ENCODE measurements at places on chromosomes 7 and 10.

- DNase-seq: no peak
Measured at GRCh38 chr7:92557808-92558362, 29.3 kb downstream of the RBM48 start.

DNA sequence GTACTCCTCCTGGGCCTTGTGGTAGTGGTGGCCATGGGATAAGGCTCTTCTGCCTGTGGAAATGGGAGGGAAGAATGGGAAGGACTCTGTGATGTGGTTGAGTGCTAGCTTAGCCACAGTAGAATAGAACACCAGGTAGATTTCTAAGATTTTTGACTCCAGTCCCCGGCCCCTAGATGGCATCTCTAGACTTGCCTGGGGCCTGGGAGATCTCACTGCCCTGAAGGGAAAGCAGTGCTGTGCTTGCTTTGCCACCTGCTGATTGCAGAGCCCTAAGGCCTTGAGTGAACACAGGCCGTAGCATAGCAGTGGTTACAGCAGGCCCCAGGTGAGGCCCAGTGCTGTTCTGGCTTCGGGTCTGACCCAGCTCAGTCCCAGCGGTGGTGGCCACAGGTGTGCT is 252.0 kb downstream of the TCF7L2 start:
- no peak for DNase-seq

GRCh38 chr10:132357286-132358058 is 25.5 kb downstream of the LRRC27 start:
- DNase-seq: no peak

DNA sequence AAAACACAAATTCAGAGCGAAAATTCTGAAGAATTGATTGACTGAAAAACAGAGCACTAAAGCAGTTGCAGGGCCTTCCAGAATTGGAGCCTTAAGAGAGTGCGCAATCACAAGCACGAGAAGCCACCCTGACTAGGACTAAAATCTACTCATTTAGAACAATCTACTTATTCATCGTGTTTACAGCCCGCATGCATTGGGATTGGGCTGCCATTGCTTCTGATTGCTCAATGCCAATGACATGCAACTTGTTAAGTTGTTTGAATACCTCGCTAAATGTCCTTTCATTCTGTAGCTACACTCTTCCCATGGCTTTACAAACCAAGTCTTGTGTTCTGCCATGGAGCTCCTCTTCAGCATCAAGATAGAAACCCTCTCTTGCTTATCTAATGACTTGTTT is 425.9 kb upstream of the POM121L12 start:
- DNase-seq: no peak

DNA sequence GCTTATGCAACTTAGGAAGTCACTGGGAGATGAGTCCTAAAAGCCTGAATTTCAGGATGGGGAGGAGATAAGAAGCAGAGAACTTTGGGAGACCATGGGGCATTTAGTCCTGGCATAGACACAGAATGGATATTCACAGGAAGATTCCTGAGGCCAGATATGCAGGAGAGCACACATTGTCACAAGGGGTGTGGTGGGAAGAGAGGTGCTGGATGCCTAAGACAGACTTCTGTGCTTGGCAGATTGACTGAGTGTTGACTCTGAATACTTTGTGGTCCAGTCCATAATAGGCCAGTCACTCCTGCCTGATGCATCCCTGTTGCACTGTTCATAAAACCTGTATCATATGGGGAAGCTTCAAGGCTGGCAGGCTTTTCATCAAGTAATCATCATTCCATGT is 18.5 kb downstream of the SRI start:
- DNase-seq: no peak

- DNase-seq: no peak
Measured at GRCh38 chr7:156378806-156379205, 261.8 kb upstream of the RNF32 start.

GRCh38 chr7:44759246-44759645 is 10.6 kb downstream of the ZMIZ2 start:
- no peak for DNase-seq

DNA sequence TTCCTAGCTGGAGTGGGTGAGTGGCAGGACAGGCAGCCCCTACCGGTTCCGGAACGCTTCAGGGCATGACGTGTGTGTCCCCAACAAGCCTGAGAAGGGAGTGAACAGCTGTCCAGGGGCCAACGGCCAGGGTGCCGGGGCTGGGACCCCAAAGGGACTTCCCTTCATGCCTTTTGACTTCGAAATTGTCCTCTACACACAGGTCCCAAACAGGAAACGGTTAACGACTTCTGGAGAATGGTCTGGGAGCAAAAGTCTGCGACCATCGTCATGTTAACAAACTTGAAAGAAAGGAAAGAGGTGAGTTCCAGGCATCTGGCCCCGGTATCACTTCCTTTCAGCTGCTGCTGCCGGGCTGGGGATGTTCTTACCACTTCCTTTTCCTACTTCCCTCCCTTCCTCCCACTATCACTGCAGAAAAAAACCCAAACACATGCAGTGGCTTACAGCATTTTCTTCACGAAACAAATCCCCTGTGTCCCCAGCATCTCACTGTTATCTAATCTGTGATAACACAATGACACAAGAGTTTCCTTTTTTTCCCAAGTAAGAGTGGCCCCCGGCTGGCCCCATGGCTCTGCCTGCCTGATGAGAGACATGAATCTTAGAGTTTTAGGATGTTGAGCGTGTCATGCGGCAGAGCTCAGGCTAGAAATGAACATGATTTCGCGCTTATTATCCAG is 63.2 kb downstream of the MKI67 start:
- DNase-seq: no peak

- DNase-seq: no peak
Measured at GRCh38 chr10:51137756-51138529, 63.7 kb downstream of the PRKG1 start.

GRCh38 chr7:84949501-84949900 is 237.4 kb downstream of the SEMA3D start:
- DNase-seq: no peak

- DNase-seq: peak; percentile 90
Measured at GRCh38 chr7:114889646-114890285, 32.1 kb upstream of the MDFIC start.

DNA sequence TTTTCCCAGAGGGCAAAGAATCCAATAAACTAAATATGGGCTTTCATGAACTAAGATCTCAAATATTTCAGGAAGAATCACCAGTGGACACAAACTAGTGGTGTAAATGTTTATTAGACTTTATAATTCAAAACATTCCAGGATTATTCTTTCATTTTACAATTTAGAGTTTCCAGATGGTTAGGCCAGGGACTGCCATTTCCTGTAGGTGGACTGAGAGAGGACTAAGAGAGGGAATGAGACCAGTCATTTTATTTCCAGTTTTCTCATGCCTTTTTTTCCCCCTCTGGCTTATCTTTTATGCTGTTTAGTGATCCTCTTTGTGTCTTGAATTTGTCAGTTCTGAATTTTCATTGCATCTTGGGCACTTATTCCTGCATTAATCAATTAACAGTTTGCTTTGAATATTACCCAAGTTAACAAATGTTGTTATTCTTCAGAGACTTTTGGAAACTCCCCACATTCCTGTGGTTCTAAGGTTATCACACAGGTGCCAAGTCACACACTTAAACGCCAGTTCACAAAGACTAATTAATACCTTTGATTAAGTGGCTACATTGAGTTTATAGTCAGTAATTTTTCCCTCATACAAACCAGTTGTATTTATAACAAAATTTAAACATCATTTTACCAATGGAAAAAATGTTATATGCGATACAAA is 12.3 kb downstream of the CISD1 start:
- DNase-seq: no peak

GRCh38 chr7:71343039-71343438 is 211.1 kb downstream of the GALNT17 start:
- no peak for DNase-seq

GRCh38 chr7:111162692-111163091 is 71.8 kb downstream of the LRRN3 start:
- DNase-seq: no peak

- DNase-seq: no peak
Measured at GRCh38 chr7:117323851-117324711, 1.2 kb upstream of the WNT2 start.

- no peak for DNase-seq
Measured at GRCh38 chr10:49167425-49168170, 20.6 kb downstream of the TMEM273 start.

GRCh38 chr7:127865466-127865865 is 165.8 kb downstream of the LRRC4 start:
- no peak for DNase-seq

DNA sequence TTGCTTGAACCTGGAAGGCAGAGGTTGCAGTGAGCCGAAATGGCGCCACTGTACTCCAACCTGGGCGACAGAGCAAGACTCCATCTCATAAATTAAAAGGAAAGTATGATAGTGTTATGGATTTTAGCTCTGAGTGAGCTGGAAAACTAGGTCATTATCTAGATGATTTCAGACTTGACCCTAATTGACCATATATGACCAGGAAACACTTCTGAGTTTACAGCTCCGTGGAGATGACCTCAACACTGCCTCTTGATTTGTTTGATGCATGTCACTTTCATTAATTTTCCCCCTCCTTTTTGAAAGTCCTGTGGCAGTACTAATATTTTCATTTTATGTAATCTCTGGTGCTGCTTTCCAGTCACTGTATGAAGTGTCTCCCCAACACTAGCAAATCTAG is 7.8 kb upstream of the SEC61A2 start:
- DNase-seq: no peak

DNA sequence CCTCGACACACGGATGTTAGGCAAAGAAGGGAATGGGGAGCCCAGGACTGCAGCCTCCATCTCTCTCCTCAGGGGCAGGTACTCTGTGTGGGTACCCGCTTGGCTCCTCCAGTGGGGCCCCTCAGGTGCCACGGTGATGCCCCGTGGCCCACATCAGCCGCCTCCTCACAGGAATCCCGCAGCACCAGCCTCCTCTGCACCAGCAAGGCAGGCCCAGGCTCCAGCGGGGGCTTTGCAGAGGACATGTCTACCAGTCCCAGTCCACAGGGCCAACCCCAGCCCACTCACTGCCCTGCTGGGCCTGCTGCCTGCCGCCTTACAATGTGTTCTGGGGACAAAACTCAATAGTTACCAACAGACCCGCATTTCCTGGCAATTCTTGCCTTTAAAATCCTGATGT is 61.6 kb upstream of the ADGRA1 start:
- no peak for DNase-seq

DNA sequence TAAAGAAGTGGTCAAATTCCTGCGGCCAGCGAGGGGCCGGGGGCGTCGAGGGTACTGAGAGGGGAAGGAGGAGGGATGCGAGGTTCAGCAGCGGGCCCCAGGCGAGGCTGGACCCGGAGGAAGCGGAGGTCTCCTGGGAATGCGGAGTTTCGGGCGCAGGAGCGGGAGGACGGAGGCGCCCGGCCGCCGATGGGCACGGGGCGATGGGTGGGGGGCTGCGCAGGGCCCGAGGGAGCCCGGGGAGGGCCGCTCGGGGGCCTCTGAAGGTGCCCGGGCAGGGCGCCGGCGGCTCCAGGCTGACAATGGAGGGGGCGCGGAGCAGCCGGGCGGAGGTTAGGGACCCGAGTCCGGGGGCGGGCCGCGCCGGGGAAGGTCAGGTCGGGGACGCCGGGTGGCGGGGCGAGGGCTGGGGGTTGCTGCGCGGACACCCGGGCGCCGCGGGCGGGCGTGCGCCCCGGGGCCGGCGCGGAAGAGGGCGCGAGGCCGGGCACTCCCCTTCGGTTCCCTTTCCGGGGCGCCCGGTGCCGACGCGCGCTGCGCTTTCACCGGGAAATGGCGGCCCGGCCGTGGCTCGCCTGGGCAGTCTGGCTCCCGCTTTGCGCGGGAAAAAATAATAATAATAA is 683 bp downstream of the MACROH2A2 start:
- DNase-seq: no peak

GRCh38 chr7:51366930-51367613 is 50.5 kb upstream of the COBL start:
- no peak for DNase-seq

- DNase-seq: no peak
Measured at GRCh38 chr7:1986366-1987083, 246.2 kb downstream of the MAD1L1 start.

- no peak for DNase-seq
Measured at GRCh38 chr10:125925262-125925834, 29.0 kb downstream of the FANK1 start.

DNA sequence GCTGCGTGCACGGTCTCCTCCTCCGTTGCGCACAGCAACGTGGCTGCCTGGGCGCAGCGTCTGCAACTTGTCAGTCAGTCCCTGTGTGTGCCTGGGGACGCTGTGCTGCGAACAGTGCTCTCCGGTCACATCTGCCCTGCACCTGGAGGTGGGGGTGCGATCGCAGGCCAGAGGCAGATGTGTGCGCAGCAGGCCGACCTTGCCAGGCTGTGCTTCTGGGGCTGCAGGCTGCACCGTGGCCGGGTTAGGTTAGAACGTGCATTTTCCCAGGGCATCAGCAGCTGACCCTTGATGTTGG is 8.2 kb upstream of the GET4 start:
- no peak for DNase-seq

DNA sequence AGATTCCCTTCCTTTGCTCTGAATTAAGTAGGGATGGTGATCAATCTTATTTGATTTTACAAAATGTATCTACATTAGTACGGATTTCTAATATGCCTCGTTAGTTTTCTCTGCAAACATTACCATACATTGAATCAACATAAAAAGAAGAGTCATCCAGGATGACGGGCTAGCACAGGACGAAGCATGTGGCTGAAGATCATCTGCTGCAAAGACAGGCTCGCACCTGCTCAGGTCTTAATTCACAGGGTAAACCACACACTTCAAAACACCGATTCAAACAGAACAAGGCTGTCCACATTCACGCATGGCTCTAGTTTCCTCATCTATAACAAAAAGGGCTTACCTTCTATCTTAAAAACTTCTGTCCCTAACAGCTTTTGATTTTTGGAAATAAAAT is 323.0 kb downstream of the PARD3 start:
- no peak for DNase-seq

GRCh38 chr7:23471106-23471859 is 992 bp upstream of the IGF2BP3 start:
- DNase-seq: peak; percentile 44

DNA sequence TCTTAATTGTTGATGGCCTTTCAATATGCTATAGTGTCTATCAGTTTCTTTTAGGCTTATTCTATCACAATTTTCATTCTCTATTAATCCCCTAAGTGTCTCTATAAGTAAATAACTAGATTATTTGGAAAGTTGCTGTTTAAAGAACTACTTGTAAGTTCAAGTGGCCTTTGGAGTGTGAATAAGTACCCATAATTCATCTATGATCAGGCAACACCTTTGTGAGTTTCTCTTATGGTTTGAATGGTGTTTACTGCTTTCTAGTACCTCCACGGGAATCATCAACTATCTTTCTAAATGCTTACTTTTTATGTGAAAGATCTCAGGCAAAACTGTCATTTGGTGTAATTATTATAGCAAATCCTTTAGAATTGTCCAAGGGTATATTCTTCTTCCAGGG is 166.7 kb downstream of the POU6F2 start:
- no peak for DNase-seq

GRCh38 chr7:157077021-157077420 is 61.7 kb upstream of the UBE3C start:
- no peak for DNase-seq

- DNase-seq: no peak
Measured at GRCh38 chr10:70662362-70663220, 9.7 kb upstream of the ADAMTS14 start.
